ENCODE measurements at places on chromosomes 3 and 15. TPM values are rescaled to one million over a fixed set of nuclear protein-coding genes. Genes with fewer than 3 reads are reported as not detected.

The CPNE9 gene
- not detected for total RNA-seq

The DYNLT2B gene
- total RNA-seq, result 8.6 TPM

The UPK1B gene
- 0.20 TPM for total RNA-seq

The VWA5B2 gene
- total RNA-seq, result 0.04 TPM

The DISP2 gene
- total RNA-seq, result 0.89 TPM

The CSPG4 gene
- 0.07 TPM for total RNA-seq

The LACTB gene
- total RNA-seq, result 8.4 TPM

The SEMA3G gene
- not detected for total RNA-seq

The RPP25 gene
- 12.0 TPM for total RNA-seq

The ZBTB20 gene
- 2.8 TPM for total RNA-seq

The COL6A5 gene
- total RNA-seq, result 4.9 TPM

The MEGF11 gene
- total RNA-seq, result not detected

The HGD gene
- total RNA-seq, result 0.51 TPM

The TXNRD3 gene
- 1.5 TPM for total RNA-seq

The SERPINI2 gene
- total RNA-seq, result 0.13 TPM
